Transverse colon (tissue), 4 donors: ENCODE measurements at places on chromosomes 16 and 17.

- peak; percentile 56 for DNase-seq
Measured at GRCh38 chr16:66588981-66589713, 9.9 kb downstream of the CMTM2 start.

- no peak for DNase-seq
Measured at GRCh38 chr17:10944819-10945218, 106.9 kb upstream of the PIRT start.

- peak; percentile 27 for DNase-seq
Measured at GRCh38 chr16:67865318-67865717, 7.5 kb upstream of the EDC4 start.

GRCh38 chr16:89192956-89193575, 7.3 kb downstream of the SLC22A31 start:
- peak; percentile 63 for DNase-seq

DNA sequence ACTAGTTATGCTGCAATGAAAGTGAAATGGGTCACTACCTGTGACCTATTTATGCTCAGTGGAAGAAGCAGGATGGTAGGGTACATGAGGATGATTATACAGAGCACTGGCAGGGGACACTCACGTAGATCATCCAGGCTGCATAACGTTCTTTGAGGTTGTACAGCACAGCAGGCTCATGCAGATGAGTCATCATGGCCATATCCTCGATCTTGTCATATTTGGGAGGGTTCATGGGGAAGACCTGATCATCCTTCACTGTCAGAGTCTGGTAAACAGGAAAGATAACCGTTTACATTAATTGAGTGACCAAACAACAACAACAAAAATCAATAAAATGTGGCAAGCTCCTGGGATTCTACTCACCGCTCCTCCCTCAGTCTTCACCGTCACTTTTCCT, 2.1 kb downstream of the MYH2 start:
- DNase-seq: no peak
